Endothelial cell of umbilical vein (primary cell): ENCODE measurements at places on chromosomes 6 and 20. TPM values are rescaled to one million over a fixed set of nuclear protein-coding genes. Genes with fewer than 3 reads are reported as not detected.
A peak's percentile ranks its signal among the peaks of the same experiment; 100 is the strongest.

- peak; percentile 84 for DNase-seq
Observed at GRCh38 chr6:116561377-116562018, 7.9 kb downstream of the CALHM4 start.

DNA sequence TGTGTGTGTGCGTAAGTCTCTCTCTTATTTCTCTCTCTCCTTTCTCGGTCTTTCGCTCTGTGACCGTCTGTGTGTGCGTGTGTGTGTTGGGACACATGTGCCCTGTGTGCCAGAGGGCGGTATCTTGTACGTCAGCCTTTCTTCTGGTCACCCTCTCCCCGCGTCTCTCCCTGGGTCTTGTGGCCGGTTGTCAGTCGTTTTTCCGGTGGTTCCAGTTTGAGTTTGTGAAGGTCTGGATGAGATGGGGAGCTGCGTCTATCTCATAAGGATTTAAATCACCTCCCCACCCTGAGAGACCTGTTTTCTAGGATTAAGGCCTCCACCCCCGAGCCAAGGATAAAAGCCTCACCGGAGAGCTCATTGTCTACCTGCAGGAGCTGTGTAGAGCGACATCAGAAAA, 295.5 kb upstream of the ZNF337 start:
- no peak for DNase-seq

GRCh38 chr6:37872373-37872745, 52.8 kb downstream of the ZFAND3 start:
- no peak for DNase-seq

Gene WFDC10B
- total RNA-seq = not detected in 2 replicates
